ENCODE measurements at places on chromosomes 7 and 10.

DNA sequence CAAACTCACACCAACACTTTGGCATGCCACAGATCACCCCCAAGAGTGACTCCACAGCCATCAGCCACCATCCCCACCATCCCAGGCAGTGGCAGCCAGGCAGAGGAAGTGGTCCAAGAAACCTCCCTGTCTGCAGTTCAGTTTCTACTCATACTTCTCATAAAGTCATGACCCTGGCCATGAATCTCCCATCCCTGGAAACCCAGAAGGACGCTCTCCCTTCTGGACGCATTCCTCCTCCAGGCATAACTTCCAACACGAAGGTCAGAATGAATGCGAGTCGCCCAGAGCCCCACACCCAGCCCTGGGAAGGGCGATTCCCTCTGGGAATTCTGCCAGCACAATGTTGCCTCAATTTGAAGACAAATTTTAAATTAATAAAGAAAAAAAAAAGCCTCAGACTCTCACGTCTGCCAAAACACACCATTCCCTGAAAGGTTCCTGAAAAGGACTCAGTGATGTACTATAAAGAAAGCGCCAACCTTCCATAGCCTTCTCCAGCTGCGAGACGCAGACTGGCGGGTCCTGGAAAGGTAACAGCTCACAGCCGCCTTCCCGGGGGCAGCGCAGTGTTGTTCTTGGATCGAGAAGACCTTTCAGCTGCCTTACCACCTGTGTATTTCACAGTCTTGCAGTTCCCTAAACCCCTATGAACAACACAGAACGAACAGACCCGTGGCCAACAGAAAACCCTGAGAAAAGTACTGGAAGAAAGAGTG is 307.6 kb downstream of the FRMD4A start:
- DNase-seq = no peak

GRCh38 chr10:33064706-33065105 is 106.7 kb upstream of the ITGB1 start:
- DNase-seq = no peak

GRCh38 chr7:156219307-156220077 is 407.2 kb upstream of the SHH start:
- DNase-seq = no peak

- DNase-seq = no peak
Measured at GRCh38 chr7:115005251-115005650, 83.4 kb downstream of the MDFIC start.

DNA sequence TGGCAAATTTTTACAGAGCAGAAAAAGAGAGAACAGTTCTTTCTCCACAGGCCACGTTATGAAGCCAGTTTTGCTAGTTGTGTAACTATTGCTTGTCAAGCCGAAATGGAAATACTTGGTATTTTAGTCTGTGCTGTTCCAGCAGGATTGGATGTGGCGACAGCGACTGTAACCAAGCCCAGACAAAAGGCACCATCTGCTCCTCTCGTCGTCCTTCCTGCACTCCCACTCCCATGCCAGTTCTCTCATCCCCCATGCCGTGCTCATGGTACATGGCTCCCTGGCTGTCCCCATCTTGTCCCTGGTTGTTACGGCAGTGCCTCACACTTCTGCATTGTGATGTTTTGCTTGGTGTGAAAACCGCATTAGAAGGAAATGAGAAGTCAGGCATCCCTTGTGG is 185.7 kb upstream of the FZD8 start:
- DNase-seq = peak; percentile 61

- no peak for DNase-seq
Measured at GRCh38 chr7:107359520-107360316, 110.1 kb upstream of the GPR22 start.

DNA sequence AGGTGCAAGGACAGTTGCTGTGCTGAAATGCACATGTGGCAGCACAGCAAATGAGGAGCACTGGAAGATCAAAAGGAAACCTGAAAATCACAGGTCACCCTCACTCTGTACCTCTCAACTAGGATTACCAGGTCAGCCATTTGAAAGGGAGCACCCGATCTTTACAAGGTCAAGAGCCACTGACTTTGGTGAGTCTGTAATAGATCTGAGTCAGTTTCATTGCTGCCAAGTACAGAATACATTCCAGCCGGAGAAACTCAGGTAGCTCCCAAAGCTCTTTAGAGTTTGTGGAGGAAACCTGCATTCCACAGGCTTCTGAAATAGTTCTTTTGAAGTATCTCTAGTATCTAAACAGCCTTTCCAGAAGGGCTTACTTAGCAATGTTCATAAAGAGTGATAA is 217.5 kb downstream of the SNX13 start:
- no peak for DNase-seq

GRCh38 chr10:6044751-6045313 is 17.3 kb downstream of the IL2RA start:
- DNase-seq = no peak

GRCh38 chr7:144255471-144255897 is 9.1 kb downstream of the OR2A7 start:
- peak; percentile 0 for DNase-seq

GRCh38 chr7:150685219-150686029 is at the start of gene GIMAP2:
GIMAP2 (plus strand) TSS chr7:150685706; CDS start chr7:150687060, 1,354 bp downstream.
- DNase-seq = peak; percentile 52

DNA sequence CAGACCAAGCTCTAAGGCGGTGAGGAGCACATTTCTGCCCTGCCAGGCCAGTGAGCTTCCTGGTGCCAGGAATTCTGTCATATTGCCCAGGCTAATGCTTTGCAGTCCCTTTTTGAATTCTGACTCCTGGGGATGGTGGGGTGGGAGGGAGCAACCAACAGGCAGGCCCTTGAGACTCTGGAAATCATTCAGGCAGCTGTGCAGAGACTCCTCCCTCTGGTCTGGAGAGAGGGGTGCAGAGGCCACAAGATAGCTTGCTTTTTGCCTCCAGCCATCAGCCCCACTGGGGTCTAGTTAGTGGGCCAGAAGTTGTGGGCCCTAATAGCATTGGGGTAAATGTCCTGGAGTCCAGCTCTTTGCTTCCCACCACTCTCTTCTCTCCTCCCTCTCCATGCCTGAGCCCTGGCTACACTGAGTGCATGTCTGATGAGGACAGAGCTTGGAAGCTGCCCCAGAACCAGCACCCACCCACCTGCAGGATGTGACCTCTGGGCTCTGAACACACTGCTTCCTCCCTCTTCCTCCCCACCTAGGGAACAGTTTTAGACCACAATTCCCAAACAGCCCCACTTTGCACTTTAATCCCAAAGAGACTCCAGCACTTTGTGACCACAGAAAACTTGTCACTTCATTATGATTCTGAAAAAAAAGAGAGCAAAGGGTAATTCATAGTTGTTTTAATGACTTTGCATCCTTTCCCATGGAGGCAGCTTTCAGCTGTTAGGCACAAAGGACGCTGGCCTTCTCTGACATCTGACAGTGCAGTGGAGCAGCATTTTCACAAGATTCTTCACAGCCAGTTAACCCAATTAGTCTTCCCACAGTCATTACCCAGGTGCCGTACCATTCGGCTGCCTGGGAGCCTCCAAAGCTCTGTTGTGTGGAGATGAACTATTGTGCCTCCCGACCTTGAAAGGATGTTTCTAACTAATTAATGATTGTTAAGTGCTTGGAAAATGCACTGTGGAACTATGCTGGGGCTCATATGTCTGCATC is 262.5 kb downstream of the TRIL start:
- no peak for DNase-seq

DNA sequence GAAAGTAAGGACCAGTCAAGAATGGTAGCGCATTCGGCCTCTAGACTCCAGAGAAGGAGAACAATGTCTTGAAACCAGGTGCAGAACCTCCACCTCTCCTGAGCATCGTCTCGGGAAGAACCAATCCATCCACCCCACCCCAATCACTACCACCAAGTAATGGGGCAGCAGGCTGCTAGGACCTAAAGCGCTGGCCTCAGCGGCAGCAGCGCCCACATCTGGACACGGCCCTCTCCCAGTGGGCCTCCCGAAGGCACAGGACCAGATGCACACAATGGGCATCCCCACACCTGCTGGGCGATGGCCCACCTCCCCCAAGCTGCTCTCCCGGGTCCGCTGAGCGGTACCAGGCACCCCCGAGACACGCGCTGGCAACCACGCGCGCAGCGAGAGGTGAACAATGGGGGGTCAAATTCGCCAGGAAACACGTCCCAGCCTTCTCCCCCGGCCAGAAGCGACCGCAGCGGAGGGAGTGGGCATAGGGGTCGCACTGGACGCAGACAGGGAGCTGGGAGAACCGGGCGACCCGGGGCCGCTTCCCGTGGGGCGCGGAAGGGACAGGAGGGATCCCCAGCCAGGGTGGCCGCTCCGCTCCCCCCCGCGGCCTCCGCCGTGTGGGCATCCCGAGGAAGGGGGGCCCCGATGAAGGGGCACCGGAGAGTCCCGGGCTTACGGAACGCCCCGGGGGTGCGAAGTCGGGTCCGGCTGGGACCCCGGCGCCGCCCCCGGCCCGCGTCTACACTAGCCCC is 506 bp downstream of the CTTNBP2 start:
- peak; percentile 88 for DNase-seq

DNA sequence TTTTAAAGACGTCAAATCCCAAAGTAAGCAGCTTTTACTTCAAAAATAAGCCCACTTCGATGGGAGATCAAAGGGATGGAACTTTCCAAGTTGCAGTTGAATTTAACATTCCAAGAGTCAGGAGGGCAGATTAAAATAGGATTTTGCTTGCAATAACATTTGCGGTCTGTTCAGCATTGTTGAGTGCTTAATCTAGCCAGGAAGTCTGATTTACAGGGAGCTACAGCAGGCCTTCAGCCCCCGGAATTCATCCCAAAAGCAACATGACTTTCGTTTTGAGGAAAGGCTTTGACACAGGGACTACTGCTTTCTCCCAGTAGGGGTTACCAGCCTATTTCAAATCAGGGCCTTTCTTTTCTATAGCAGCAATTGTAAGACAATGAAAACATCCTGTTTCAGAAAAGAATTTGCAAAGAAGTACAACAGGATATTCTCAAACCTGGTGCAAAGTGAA is 279.6 kb upstream of the PITRM1 start:
- DNase-seq = no peak

DNA sequence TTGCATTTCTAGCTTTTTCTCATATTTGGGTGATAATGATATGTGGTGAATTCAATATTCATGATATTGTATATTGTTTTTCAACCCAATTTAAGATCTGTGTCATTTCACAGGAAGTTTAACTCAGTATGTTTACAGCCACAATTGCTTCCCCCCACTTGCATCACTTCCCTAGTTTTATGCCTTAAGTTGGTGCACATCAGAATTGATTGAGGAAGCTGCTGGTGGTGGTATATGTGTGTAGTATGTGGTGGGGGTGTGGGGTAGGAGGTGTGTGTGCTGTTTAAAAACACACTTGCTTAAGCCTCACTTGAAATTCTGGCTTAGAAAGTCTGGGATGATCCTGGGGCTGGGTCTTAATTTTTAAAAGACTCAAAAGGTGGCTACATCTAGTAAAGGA is 245.1 kb upstream of the AOAH start:
- no peak for DNase-seq

GRCh38 chr7:103338864-103339263 is 5.7 kb downstream of the DNAJC2 start:
- no peak for DNase-seq

DNA sequence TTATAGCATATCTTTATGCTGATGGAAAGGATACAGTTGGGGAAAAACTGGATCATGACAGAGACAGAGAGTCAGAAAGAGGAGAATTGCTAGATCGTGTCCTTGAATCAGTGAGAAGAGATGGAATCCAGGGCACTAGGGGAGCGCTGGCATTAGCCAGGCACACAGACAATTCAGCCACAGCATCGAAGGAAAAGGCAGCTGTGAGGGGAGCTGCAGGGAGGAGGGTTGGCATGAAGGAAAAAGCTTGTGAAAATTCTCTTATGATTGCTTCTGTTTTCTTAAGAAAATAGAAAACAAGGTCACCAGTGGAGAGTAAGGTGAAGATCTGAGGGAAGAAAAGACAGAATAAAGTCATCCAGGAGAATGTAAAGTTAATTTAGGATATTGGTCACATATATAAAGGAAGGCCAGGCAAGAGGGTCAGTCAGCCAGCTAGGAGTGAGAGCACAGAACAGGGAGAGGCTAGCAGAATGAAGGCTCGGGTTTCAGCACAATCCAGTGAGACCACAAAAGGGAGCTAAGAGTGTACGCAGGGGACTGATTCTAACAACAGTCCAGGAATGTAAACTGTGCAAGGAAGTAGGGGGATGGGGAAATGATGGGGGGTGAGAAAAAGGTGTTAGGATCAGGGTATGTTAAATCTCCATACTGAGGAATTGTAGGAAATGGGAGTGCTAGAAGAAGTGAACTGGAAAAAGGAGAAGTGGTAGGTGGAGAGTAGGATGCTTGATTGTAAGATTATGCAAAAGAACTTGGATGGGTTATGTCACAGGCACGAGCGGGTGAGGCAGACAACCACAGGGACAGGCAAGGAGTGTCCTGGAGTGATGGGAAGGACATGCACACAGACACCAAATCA is 112.0 kb downstream of the RNF32 start:
- no peak for DNase-seq

DNA sequence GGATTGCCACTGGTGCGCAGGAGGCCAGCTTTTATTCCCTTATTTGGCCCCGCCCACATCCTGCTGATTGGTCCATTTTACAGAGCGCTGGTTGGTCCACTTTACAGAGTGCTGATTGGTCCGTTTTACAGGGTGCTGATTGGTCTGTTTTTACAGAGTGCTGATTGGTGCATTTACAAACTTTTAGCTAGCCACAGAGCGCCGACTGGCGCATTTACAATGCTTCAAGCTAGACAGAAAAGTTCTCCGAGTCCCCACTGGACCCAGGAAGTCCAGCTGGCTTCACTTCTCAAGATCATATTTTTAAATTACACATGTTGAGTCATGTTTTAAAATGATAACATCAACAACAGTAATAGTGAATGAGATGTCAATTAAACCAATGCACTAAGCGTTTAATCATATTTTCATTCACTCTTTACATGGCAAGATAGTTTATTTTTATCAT is 128.3 kb downstream of the CUBN start:
- DNase-seq = no peak

GRCh38 chr10:126117196-126117595 is 220.8 kb downstream of the FANK1 start:
- DNase-seq = no peak

GRCh38 chr10:71134732-71135211 is 77.6 kb upstream of the UNC5B start:
- no peak for DNase-seq

GRCh38 chr7:92836489-92836999 is at the start of gene CDK6:
CDK6 (minus strand) TSS chr7:92836573; CDS start chr7:92833323, 3,250 bp downstream.
- DNase-seq = no peak

GRCh38 chr10:15329437-15329836 is 41.7 kb downstream of the FAM171A1 start:
- no peak for DNase-seq

DNA sequence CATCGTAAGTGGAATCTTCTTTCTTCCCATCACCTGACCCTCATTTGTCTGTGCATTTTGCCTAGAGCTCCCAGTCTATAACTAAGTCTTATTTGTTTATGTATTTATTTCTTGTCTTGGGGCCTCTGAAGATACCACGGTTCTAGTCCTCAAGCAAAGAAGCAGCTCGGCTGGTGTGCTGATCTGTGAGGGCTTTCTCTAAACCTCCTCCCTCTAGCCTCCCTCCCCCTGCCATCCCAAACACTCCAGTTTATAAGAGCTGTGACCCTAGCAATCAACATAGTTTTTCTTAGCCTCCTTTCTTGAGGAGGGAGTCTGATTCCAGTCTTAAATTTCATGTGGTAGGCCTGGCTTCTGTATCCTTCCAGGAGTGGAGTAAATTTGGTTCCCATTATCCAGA is 15.7 kb upstream of the NDUFA5 start:
- no peak for DNase-seq

GRCh38 chr7:156943091-156944041 is 6.1 kb upstream of the NOM1 start:
- DNase-seq = no peak

- DNase-seq = no peak
Measured at GRCh38 chr7:115526278-115526677, 504.3 kb downstream of the TFEC start.
